ENCODE measurements at places on chromosomes 7 and 10.
A peak's percentile ranks its signal among the peaks of the same experiment; 100 is the strongest.

DNA sequence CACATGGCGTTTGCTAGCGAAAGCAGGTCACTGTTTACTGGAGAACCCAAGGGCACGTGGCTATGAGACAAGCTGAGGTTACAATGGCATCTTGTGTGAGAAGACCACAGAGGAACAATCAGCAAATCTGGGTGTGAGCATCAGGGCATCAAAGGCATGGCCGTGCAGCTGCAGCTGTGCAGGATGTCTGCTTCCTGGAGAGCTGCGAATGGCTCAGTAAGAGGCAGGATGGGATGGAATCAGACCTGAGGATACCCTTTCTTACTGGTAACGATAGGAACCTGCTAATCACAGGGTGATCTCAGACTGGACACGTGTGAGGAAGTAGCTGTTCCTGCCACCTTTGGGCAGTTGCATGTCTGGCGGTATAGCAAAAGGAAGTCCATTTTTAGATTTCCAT is 119.5 kb downstream of the RNF216 start:
- DNase-seq: no peak

DNA sequence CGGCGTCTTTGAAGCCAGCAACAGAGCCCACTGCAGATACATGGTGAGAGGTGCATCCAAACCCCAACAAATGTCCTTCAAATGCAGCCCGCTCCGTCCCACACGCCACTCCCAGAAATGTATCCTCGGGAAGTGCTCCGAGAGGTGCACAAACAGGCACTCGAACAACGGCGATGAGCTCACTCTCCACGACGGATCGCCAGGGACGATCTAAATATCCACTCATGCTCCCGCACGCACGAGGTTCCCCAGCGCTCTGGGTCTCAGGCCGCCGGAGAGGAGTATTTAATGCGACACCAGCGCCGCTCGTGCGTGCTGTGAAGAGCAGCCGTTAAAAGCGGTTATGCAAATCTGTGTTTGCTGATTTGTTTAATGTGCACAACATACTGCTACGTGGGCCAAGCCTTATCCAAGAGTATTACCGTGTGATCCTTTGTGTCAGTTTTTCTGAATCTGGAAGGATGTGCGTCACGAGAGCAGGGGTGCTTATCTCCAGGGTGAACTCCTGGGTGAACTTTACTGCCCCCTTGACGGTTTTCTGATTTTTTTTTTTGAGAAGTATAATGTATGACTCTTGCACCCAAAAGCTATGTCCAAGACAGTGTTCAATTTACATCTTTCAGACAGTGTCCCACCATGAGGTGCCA is 48.5 kb upstream of the PPP2R2D start:
- DNase-seq: no peak

- DNase-seq: no peak
These were observed 205.7 kb downstream of the PARD3 start for GRCh38 chr10:34609287-34609940.

- DNase-seq: peak; percentile 63
These were observed 2.0 kb upstream of the LZTS2 start for GRCh38 chr10:100997360-100998182.

DNA sequence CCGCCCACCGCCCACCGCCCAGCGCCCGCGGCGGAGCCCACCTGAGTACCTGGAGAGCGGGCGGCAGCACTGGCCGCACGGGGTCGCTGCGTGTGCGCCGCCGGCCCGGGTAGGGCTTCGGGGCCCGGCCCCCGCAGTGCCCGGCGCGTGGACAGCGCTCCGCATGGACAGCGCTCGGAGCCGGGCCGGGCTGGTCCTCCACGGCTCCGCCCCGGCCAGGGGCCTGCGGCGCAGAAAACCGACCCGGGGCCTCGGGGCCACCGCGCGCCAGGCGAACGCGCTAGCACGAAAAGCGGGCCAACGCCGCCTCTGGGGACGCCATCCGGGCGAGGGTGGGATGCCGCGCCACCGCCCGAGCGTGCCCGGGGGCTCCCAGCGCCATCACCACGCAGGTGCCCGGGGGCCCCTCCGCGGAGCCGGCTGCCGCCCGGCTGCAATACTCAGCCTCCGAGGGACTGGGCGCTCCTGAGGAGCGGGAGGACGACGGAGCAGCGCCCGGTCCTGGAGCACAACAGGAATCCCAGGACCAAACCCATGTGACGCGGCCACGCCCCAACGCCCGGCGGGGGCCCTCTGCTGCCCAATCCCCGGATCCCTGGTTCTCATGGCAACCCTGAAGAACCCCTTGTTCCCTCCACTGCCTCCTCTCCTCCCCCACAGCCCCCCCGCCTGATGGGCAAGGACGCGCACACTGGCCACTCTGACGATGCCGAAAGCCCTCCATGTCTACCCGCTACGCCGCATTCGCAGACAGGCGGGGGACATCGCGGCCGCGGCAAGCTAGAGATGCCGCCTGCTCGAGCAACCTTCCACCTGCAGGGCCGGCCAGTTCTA is at the start of gene GRB10:
TSS of gene GRB10 (minus strand) at position 522 of the 834 bp plus-strand sequence. CDS start 50,574 bp downstream, outside the sequence.
- no peak for DNase-seq

- no peak for DNase-seq
These were observed 33.4 kb downstream of the PDGFA start for GRCh38 chr7:486216-486743.

DNA sequence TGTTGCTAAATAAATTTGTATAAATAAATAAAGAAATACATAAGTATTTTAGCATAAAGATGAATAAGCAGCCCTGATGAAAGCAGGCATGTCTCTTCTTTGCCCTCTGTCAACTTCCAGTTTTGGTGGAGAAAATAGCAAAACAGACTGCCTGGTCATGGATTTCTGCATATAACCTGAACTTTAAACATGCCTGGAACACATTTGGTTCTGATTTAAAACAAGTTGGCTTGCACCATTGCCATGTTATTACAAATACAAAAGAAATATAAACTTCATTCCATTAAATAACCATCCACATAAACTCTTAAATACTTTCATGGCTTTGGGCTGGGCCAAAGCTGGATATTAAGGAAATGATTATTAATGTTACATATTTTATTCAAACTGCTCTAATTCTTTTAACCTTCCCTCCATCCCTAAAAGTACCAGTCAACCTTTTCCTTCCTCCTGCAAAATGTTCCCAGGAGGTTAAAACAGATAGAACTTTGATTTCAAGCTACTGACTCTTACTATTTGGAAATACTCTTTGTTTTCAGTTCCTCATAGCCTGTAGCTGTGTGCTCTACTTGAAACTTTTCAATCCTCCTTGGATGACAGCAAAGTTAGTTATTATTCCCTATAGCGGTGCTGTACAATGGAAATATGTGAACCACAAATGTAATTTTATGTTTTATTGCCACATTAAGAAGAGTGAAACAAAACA is 96.3 kb downstream of the BICC1 start:
- no peak for DNase-seq

- DNase-seq: no peak
These were observed 149.8 kb upstream of the HDAC9 start for GRCh38 chr7:18345641-18346234.

GRCh38 chr7:12607134-12607533 is 36.6 kb downstream of the SCIN start:
- no peak for DNase-seq

GRCh38 chr7:135706038-135706742 is 21.8 kb downstream of the SLC13A4 start:
- no peak for DNase-seq

GRCh38 chr7:118836933-118837332 is 612.4 kb downstream of the ANKRD7 start:
- DNase-seq: no peak

- no peak for DNase-seq
These were observed 366.6 kb downstream of the REEP3 start for GRCh38 chr10:63887600-63888370.

GRCh38 chr7:4307316-4308204 is 374.5 kb upstream of the FOXK1 start:
- no peak for DNase-seq

DNA sequence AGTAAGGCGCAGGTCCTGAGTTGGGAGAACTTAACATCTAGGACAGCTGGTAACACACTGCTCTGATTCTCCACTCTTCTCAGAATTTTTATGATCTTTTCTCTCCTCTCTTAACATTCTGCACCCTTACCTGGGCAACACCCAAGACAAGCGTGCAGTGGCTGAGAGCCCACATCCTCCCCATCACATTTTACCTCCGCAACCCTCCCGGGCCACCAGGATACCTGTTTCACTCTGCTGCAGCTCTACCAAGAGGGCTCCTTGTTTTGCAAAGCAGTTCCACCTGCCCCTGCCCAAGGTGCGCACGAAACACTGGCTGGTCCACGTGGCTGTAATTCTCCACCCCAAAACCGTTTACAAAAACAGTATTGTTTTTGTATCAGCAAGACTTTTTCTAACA is 81.5 kb downstream of the ITIH5 start:
- no peak for DNase-seq

GRCh38 chr10:51386248-51386885 is 312.1 kb downstream of the PRKG1 start:
- DNase-seq: no peak

GRCh38 chr10:76026905-76027304 is 595.5 kb downstream of the LRMDA start:
- no peak for DNase-seq

DNA sequence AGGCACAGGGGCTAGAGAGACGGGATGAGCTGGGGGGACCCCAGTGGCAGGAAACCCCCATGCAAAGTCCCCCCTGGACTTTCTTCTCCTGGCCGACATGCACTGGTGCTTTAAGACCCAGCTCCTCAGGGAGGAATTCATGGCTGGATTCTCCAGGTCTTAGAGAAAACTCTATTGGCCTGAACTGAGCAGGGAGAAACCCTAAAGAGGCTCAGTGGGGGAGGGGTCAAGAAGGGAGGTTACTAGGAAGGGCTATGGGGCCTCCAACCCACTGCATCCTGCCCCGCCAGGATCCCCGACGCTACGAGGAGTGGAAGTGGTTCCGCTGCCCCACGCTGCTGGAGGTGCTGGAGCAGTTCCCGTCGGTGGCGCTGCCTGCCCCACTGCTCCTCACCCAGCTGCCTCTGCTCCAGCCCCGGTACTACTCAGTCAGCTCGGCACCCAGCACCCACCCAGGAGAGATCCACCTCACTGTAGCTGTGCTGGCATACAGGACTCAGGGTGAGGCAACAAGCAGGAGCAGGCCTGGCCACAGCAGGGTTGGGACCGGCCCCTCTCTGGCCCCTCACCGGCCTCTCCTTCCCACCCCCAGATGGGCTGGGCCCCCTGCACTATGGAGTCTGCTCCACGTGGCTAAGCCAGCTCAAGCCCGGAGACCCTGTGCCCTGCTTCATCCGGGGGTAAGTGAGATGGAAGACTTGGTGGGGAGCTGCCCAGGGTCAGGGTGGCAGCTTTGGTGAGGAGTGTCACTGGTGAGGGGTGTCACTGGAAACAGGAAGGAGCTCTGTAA is 13.8 kb downstream of the ATG9B start:
- DNase-seq: no peak

DNA sequence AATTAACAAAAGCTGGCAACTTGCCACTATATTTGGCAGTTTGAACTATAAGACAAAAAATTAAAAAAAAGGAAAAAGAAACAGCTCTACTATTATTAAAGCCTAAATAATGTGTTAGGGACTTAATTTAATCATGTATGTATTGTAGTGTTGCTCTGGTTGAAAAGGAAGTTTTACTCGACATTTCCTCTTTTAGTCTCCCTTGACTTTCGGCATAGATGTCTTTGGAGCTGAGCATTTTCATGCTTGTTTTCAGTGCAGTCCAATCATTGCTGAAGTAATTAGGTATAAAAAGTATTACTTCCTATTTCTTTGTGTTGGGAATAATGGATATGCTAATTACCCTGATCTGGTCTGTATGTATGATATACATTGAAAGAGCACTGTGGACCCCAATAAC is 216.8 kb upstream of the KLF6 start:
- DNase-seq: no peak

DNA sequence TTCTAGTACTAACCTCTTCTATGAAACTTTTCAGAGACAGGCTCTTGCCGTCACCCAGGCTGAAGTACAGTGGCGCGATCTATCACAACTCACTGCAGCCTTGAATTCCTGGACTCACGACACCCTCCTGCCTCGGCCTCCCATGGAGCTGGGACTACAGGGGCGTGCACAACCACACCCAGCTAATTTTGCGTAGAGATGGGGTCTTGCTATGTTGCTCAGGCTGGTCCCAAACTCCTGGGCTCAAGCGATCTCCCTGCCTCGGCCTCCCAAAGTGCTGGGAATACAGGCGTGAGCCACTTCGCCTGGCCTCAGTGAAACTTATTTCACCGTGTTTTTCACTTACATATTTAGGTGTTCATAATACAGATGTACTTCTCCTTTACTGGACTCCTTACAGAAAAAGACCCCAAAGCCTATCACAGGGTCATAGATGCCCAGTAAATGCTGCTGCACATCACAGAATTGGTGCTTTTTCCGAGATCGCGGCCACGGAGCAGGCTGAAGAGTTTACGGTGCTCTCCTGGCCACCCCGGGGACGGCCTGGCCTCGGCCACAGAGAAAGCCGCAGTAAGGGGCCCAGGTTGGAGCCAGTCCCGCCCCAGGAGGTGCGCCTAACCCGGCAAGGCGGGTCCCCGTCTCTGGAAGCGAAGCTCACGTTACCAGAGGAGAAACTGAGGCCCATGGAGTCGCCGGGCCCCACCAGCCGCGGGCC is 595 bp downstream of the TBL2 start:
- DNase-seq: no peak

DNA sequence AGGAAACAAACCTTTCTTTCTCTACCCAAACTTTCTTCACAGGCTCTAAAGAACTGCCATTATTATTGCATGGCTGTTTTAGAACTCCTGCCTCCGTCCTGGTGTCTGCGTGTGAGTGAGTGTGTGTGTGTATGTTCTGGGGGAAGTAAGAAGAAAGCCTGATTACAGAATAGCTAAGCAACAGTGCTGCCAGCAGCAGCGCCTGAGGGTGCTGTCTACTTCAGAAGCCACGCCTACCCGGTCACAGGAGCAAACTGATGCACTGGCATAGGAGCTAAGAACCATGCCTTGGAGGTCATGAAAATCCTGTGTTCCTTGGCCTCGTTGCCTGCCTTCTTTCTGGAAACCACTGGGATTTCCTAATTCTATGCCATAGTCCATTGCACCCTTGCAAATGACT is 25.2 kb downstream of the LIPK start:
- no peak for DNase-seq

GRCh38 chr7:132650498-132650897 is 74.2 kb upstream of the PLXNA4 start:
- DNase-seq: no peak
